ENCODE measurements at places on chromosomes 7 and 10. TPM values are rescaled to one million over a fixed set of nuclear protein-coding genes. Genes with fewer than 3 reads are reported as not detected.

Gene PAPOLB
- total RNA-seq = under 0.01 TPM

Gene CLCN1
- under 0.01 TPM for total RNA-seq

DNA sequence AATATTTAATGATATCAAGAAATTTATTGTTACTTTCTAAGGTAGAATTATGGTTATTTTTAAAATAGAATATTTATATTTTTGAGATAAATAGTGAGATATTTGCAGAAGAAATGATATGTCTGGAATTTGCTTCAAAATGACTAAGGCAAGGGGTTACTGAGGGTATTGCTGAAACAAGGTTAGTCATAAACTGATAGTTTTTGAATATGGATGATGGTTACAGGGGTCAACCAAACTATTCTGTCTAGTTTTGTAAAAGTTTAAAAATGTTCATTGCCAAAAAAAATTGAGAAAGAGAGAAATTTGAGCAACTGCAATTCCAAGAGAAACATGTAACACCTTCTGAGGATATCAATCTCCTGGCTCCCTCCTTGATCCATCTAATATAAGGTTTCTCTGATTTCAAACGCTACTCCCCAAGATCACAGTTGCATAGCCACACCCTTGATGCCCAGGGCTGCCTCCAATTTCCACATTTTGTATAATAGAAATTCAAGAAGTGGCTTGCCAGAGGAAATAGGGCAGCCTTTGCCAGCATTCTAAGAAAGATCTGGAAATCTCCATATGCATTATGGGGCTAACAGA lies 159.4 kb upstream of the NAMPT start:
- no peak for DNase-seq

DNA sequence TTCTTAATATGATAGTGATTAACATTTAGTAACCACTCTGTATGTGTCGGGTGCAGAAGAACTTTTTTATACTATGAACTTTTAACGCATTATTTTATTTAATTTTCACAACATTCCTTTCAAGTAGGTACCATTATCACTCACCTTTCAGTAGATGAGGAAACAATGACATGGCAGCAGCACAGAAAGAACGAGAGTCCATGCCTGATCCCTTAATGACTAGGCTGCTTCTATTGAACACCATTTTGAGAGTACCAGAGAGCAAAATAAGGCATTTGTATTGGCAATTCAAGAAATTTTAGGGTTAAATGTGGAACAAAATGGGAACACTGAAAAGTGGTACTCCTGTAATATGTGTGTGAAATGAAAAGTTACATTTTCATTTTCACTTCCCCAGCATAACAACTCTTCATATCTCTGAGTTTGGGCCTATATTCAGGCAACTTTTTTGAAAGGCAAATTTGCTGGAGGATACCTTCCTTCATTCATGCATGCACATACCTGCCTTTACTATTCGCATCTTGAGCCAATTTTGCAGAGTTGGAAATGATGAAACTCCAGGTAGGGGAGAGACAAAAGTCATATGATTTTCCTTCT lies 12.8 kb downstream of the LRRN3 start:
- no peak for DNase-seq

DNA sequence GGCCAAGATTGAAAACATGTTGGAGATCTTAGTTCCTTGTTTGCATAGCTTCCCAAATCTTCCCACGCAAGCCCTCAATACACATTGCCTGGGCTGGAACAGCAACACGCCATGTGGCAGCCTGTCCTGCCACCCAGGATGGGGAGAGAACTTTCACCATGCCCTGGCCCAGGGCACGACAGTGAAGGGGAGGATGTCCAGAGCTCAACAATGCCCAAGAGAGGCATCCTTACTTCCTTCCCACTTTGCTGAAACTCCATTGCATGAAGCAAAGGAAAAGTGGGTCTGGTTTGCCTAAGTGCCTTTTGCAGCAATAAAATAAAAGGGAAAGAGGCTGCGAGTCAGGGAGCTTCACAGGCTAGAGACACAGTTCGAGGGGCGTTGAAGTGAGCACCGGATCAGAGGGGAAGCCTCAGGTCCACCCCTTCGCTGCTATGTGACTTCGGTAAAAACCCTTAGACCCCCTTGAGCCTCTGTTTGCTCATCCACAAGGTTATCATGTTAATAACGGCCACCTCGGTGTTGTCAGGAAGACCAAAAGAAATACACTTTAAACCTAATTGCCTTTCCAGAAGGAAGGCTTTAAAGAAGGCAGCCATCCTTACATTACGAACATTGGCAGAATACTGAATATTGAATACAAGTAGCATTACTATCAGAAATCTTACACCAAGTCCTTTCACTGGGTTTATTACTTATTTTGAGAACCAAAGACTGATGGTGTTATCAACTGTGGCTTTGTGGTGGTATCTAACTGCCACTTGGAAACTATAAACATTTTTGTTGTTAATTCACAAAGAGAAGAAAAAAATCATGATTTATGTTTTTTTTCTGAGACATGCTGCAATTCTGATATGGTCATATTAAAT lies 133.3 kb downstream of the ICA1 start:
- no peak for DNase-seq

GRCh38 chr10:117860823-117861222 lies 185.9 kb downstream of the RAB11FIP2 start:
- DNase-seq = peak; percentile 1

- no peak for DNase-seq
Measured at GRCh38 chr7:50369143-50370026, 64.9 kb downstream of the IKZF1 start.

GRCh38 chr7:155879592-155879991 lies 67.3 kb upstream of the SHH start:
- DNase-seq = no peak

DNA sequence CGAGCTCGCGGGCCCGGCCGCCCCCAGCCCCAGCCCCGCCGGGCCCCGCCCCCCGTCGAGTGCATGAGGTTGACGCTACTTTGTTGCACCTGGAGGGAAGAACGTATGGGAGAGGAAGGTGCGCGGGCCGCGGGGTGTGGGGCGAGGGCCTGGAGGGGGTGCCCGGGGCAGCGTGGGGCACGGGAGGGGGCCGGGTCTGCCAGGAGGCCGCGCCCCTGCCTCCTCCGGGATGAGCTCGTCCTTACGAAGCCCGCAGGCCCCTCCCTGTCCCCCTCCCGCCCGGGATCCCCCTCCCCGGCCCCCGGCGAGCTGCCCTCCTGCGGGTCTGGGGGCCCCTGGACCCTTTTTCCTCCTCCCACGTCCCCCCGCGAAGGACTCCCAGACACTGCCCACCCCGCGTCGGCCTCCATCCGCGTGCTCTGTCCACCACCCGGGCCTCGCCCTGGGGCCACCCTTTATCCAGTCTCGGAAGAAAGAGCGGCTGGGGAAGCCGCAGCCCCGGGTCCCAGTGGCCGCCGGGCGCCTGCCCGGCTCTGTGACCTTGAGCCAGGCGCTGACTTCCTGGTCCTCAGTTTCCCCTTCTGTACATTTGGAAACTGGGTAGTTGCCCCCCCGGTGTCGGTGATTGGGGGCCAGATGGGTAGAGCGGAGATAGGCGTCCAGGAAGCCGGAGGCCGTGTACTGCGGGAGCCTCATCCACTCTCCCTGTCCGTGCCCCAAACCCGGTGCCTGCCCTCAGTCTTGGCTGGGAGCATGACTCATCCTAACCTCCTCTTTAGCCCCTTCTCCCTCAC lies 521 bp downstream of the LIMK1 start:
- peak; percentile 55 for DNase-seq

DNA sequence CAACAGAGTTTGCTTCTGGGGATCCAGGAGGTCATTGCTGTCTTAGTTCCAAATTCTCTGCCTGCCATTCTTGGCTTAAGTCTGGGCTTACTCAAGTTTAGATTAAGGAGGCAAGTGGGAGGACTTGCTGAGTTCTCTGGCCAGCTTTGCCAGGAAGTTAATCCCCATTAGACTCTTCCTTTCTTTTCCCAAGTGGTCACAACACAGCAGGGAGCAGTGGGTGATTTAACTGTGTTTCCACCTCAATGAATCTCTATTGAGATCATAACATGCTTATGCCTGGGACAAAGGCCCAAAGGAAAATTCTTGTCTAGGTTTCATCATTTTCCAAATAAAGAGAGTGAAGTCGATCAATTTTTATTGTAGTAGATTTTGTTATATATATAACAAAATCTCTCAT lies 1159.6 kb downstream of the SORCS3 start:
- DNase-seq = no peak

Data from fibroblast of lung (primary cell).